ENCODE measurements at places on chromosomes 12 and 14.

DNA sequence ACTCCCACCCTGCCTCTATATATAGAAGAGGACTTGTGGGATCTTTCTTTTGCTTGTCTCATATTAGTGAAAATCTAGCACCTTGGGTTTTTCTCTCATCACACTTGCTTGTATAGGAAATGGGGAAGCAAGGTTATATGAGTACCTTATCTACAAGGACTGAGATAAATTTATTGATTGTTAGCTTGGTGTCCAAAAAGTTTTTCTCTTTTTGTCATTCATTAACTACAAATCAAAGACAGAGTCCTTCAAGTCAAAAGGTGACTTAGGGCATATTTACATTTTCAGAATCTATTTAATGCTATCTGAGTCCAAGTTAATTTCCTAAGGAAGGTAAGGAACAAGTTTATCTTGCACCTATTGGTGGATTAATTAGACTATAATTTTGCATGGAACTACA is 92.7 kb downstream of the SNAPC1 start:
- DNase-seq: no peak

DNA sequence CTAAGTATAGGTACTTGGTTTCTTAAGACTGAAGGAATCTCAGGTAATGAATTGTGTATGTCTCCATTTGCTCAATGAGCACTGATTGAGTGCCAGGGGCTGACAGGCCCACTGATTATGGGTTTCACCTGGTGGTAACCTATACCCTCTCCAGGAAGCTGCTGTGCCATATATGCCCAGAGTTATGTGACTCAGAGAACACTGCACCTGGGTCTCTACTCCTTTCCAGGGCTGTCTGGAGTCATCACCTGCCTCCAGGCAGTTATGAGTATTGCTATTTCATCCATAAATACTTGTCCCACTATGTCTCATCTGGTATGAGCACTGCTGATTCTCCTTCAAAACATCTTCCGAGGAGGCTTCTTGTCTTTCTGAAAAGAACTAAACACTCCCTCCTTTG is 692.9 kb downstream of the BCL11B start:
- no peak for DNase-seq

- no peak for DNase-seq
Measured at GRCh38 chr12:70485704-70486103, 119.6 kb downstream of the KCNMB4 start.

DNA sequence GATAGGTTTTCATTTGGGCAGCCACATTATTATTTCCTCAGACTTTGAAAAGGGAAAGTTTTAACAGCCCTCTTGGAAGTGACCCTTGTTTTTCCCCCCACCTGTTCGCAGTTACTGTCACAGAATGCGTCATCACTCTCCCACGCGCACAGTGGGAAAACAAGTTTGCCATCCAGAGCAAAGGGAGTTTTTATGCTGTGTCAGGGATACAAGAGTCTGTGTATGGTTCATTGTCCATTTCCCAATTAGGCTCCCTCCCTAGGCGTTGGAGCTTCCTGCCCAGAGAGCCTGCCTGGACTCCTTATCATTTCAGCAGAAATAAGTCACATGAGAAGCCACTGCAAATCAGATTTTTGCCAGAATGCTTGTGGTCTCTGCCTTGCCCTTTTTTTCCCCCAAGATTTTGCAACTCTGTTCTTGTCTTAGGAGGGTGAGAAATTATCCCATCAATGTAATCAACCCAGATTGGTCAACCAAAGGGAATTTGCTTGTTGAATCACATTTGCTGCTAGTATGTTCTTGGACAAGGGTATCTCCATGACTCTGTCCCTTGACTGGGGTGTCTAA is 104.1 kb downstream of the IGF1 start:
- DNase-seq: no peak

DNA sequence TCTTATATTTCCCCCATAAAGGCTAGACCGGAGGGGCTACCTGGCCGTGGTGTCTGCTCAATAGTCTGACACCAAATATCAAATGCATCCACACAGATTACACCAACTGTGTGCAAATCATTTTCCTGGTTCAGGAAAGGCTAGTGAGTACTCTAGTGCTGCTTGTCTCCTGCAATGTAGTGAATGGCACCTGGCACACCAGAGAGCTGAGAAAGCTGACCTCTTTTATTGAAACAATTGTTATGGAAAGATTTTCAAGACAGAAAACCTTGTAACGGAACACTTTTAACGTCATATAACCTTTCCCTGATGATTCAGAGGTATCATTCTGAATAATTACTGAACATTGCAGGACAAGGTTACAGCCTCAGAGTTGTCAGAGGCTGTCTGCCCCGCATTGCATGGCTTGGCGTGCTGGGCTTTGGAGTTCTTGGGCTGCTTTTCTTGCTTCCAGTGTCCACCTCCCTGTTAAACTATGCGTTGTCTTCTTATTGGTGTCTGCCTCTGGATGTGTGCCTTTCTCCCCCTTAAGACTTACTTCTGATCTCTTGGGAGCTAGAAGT is 40.7 kb upstream of the HDAC7 start:
- DNase-seq: no peak

DNA sequence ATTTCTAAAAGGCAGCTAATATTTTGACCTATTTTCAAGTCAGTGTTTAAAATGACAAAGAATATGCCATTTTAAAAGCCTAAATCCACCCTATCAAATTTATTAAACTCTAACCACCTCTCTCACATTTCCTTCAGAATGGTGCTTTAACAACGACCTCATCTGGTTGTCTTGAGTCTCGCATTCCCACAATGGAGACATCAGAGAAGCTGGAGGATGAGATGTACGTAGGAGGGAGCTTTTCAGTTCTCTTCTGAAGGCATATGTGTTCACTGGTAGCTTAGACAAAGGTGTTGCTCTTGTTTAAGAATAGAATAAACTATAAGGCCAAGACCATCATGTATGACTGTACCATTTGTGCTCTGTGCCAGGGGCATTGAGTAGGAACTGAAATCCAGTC is 82.9 kb downstream of the BCL2L14 start:
- DNase-seq: no peak

DNA sequence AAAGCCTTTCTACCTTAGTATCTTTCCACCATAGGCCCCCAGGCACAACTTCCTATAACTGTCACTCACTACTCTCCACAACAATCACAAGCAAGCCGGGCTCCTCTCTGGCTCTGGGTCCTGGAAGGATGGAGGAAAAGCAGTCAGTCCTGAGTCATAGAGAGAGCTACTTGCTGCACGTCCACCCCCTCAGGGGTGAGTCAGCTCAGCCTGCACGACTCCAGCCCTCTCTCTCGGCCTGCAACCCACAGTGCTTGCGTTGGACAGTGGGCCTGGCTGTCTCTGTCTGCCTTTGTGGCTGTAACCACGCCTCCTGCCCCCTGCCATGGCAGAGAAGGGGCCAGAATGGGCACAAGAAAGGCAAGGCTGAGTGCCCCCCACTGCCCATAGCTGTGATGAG is 154.1 kb upstream of the FKBP4 start:
- DNase-seq: no peak

DNA sequence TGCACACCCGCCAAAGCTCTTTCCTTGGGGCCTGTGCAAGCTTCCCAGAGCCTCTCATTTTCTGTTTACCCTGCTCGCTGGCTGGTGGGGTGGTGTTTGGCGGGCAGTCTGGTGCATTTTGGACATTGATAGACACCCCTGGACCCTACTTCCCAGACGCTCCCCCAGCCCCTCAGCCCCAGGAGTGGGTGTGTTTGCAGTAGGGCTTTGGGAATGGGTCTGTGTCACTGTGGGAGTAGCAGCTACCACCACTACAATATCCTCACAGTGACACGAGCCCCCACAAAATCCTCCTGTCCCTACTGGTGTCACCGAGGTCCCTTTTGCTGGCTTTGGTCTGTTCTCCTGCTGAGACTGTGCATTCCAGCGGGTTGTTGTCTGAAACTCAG is 371.3 kb downstream of the TMEM121 start:
- no peak for DNase-seq

DNA sequence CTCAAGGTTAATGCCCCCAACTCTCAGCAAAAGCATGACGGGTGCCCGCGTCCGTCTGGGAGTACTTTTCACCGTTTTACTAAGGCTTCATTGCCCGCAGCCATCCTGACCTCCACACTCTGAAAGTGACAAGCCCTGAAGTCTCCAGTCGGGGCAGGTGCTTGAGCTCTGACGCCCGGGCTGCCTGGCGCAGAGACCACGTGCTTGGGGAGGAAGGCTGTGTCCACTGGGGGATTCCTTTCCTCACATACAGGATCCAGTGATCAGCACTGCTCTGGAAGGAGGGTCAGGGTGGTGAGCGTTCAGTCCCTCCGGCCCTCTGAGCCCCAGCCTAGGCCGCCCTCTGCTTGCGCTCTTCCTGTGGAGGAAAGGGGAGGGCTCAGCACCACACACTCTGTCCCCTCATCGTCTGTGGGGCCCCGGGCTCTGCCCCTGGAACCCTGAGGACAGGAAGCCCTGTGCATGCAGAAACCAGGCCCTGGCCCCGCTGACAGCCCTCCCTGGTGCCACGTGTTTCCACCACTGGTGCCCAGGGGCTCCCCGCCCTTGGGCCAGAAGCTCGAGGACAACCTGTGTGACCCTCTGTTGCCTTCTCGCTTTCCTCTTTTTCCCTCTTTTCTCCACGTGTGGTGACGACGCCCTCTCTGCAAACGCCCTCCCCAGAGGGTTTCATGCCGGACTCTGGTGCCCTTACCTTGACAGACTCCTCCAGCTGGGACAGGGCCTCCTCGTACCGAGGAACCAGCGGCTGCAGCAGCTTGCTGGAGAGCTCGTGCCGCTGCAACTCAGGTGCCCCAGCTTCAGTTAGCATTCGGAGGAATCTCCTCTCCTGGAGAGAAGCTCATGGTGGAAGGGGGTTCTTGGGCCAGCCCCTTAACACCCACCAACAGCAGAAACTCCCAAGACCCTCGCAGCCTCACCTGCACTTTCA is 4.9 kb downstream of the DDX51 start:
- no peak for DNase-seq

DNA sequence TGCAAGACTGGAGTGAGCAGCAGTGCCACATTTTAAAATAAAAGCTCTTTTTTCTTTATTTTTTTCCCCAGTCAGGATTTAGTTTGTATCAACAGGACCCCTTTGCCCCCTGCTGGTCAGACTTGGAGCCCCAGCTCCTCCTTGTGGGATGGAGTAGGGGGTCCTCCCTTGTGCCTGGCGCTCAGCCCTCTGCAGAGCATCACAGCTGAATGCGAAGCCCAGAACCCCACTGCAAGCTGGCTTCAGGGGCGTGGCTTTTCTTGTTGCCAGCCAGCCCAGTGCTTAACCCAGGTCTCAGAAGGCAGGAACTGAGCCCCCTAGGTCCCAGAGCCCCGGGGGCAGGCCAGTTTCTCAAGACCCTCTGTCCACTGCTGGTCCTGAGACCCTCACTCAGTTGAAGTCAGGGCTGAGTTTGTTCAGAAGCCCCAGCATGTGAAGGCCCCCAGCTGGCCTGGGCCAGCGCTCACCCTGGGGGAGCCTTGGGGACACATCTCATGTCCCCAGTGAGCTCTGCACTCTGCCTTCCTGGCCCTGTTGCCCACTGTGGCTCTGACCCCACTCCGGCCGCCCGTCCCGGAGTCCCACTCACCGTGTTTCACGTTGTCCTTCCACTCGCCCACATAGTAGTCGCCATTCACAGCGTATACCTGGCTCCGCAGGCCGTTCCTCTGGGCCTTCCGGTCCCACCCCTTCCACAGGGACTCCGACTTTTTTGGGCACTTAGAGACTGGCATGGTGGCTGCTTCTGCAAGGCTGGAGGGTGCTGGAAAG is 519 bp downstream of the MORN3 start:
- DNase-seq: peak; percentile 79
